Naive thymus-derived CD4-positive, alpha-beta T cell (primary cell): ENCODE measurements at places on chromosomes 6 and 20. TPM values are rescaled to one million over a fixed set of nuclear protein-coding genes. Genes with fewer than 3 reads are reported as not detected.

ZC2HC1B gene
- polyA plus RNA-seq, result not detected

FAM83C gene
- polyA plus RNA-seq, result not detected

HLA-DQA2 gene
- polyA plus RNA-seq, result not detected

LY6G5C gene
- polyA plus RNA-seq, result 10.2 TPM

LRRC73 gene
- polyA plus RNA-seq, result not detected
